ENCODE measurements at places on chromosomes 2 and 18.

DNA sequence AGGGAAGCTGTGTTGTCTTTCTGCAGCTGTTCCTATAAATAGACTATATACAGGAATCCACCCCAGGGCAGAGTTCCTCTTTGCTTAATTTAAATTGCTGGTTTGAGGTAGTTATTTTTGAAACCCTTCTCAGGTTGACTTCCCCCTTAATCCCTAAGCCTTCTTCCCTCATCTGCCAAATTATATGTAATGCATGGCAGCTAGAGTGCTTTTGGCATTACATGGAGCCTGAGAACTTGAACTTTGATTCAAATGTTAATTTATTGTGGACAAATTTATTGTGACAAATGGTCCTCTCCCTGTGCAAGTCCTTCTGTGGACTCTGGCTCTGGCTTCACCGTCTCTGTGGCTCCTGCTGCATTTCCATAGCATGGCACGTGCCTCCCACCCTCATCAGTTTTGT, 29.2 kb downstream of the MYO1B start:
- no peak for DNase-seq

DNA sequence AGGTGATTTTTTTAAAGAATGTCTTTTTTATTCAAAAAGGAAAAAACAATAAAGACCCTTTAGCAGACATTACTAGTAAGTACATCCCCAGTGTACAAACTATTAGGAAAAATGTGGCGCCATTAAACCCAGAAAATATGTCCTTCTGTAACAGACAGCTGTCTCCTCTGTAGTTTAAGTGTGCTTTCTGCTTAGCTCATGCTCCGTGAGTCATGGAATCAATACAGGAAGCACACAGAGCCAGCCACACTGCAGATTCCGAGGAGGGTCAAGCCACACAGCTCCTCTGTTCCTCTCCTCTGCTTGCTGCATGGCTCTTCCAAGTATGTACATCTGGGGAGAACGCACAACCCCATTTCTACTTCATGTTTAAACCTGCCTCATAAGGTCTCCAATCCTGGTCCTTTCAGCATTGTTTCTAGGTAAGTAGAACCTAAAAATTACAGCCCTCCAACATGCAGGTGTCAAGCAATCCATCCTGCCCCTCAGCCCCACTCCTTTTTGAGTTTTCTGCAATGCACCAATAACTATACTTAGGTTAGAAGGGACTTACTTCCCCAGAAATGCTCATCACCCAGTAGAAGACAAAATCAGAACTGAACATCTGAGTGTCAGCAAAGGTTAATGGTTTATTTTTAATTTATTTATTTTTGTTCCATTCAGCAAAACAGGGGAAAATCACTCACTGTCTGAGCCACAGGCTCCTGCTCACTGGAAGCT, 37.5 kb downstream of the ACVR1 start:
- no peak for DNase-seq

GRCh38 chr2:164620457-164620856, 825 bp downstream of the GRB14 start:
- DNase-seq: no peak

- no peak for DNase-seq
Observed at GRCh38 chr2:39733070-39733674, 45.9 kb downstream of the THUMPD2 start.

DNA sequence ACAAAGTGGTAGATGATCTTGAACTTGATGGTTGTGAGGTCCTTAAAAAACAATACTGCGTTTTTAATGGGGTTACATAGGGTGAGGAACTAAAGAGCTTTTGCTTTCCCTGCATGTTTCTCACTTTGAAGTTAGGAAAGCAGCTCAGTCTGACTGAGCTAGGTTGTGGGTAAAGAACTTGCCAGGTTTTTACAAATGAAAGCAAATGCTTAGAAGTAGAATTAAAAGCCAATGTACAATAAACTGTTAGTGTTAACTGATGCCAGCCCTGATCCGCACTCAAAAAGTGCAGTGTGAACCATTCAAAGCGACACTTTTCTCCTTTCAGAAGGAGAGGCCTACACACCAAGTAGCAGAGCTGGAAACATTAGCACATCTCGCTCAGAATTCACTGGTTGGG, 270.3 kb downstream of the AGPS start:
- DNase-seq: no peak

GRCh38 chr2:232420463-232421188, 14.0 kb downstream of the ALPG start:
- no peak for DNase-seq

GRCh38 chr2:45889053-45889452, 237.6 kb downstream of the PRKCE start:
- DNase-seq: no peak

DNA sequence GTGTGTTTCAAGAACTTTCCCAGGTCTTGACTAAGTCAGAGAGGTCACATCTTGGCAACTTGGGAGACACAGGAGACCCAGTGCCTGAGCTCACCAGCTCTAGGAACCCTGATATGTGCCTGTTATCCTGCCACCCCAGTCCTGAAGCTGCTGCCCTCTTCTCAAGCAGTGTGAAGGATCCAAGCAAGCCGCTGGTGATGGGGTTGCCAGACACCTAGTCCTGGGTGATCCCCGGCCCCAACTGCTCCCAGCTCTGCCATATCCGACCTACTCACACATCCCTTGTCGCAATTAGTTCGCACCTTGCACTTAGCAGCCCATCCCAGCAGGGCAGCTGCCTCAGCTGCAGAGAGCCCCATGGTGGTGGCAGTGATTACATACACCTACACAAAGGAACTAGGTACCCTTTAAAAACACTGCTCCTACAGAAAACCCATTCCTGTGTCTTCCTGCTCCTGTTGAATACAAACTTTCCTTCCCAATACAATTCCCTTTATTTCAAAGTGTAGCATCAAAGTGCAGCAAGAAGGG, 247.2 kb upstream of the RAB12 start:
- no peak for DNase-seq

DNA sequence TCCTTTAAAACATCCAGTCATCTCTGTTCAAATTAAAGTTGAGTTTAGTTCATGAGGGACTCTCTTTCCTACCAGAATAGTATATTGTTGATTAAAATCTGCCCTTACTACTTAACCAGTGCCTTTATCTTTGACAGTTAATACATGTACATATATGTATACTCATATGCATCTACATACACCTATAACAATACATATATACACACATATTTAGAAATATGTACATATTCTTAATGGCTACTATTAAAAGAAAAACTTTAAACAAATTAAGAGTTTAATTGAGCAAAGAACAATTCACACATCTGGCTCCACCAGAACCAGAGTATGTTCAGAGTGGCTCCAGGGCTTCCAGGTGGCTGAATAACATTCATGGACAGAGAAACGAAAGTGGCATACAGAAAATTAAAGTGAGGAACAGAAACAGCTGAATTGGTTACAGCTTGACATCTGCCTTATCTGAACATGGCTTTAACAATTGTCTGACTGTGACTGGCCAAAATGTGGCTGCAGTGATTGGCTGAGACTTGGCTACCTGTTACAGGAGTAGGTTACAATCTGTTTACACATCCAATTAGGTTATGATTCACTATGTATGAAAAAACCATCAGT, 38.8 kb downstream of the ZNF519 start:
- DNase-seq: no peak

DNA sequence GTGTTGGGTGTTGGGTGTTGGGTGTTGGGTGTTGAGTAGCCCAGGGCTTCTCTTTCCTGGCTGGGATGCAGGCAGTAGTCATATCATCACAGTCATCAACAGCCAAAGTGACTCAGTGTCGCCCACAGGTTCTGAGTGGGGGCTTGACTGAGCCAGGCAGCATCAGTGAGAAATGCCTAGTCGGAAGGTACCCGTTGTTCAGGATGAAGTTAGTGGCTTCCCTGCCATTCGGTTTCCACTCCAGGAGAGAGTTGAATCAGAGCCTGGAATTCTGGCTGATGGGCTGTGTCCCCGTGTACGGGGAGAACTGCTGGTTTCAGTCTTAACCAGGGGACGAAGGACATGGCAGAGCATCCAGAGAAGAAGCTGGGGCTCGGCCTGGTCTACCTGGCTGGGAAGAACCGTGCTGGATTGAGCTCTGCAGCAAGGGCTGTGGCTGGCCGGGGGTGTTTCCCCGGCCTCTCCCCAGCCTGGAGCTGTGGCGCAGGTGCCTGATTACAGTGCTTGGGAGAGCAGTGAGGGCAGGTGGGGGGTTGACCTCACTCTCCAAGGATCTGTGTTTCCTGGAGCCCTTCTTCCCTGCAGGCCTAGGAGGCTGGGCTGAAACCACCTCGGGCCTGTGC, 49.4 kb downstream of the AGAP1 start:
- no peak for DNase-seq

- DNase-seq: no peak
Observed at GRCh38 chr2:42925742-42926433, 133.5 kb upstream of the HAAO start.

- no peak for DNase-seq
Observed at GRCh38 chr2:169065864-169066517, 3.4 kb upstream of the DHRS9 start.

DNA sequence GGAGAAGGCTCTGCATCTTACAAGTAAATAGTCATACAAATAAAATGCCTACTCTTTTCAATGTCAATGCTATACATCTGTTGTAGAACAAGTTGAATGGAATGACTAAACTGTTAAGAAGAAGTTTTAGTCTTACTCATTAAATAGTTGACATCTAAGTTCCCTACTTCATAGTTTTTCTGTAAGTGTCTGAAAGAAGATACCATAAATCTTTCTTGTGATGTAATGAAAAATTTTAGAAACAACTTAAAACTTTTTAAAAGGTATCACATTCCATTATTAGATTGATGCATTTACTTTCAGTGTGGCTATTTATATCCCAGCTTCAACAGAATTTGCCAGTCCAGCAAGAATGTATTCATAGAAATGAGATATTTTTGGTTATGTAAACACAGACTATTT, 185.2 kb upstream of the EPC2 start:
- no peak for DNase-seq

- DNase-seq: no peak
Observed at GRCh38 chr2:229342376-229342775, 71.3 kb upstream of the PID1 start.

GRCh38 chr2:64797881-64798575, 144.3 kb upstream of the SERTAD2 start:
- no peak for DNase-seq

DNA sequence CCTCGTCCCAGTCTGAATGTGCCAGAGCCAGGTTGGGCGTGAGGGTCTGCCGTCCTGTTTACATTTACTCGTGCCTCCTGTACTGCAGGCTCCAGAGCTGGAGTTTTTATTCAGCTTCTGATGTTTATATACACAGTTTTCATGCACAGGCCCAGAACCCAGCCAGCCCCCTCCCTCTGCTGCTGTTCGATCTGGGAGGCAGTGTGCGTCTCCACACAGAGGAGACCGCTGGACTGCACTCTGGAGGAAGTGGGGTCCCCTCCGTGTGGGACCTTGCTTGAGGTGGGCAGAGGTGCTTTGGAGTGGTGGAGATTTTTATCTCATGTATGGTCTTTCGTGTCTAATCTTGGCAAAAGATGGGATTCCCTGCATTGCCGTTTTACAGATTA, 90.6 kb downstream of the GLI2 start:
- DNase-seq: no peak

- no peak for DNase-seq
Observed at GRCh38 chr2:121686902-121687301, 37.6 kb upstream of the CLASP1 start.

- DNase-seq: no peak
Observed at GRCh38 chr2:46262248-46262938, 34.8 kb upstream of the EPAS1 start.

DNA sequence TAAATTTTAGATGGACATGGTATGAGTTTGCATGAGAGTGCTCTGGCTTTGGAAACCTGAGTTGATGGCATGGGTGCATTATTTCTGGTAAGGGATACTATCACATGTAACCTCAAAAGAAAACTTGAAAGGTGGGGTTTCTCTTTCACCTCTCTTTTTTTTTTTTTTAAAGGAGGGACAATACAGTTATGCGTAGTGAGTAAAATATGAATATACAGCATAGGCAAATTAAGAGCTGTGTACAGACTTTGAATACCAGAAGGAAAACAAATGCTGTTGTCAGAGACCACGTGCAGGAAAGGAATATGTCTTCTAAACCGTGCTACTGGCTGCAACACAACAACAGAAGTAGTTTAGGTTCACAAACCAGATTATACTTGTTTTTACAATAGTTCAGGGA, 82.1 kb downstream of the MAP4K4 start:
- DNase-seq: no peak

GRCh38 chr18:50507120-50507590, 52.7 kb upstream of the MAPK4 start:
- DNase-seq: no peak

DNA sequence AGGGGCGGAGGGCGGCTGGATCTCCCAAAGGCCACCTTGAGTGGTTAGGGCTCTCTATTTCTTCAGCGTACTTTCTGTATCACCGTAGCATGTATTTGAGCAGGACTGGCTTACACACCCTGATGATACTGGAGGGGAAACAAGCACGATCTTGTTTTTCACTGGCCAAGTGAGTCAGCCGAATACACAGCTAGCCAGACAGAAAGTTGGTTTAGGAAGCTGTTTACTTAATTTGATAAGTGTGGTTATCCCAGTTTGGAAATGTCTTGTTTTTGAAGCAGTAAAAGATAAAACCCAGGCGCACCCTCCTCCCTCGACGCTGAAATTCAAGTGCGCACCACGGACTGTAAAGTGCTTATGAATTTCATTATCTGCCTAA, 582 bp downstream of the RIOK3 start:
- DNase-seq: no peak

DNA sequence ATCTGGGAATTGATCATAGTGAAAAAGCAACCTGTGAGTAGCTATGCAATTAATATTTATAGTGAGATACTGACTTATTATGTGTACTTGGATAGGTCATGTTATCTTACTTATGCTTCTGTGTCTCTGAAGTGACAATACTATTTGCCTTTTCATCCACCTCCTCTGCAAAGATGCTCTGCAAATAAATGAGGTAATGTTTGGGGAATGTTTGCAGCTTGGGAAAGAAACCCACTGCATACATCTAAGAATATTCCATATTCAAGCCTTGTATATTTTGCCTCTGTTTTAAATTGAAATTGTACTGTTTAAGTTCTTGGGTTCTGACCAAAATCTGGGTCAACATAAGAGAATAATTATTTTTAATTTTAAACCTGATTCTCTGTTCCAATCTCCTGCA, 217.4 kb upstream of the DTNA start:
- no peak for DNase-seq

GRCh38 chr2:69694894-69695849, 46.8 kb upstream of the ANXA4 start:
- no peak for DNase-seq

DNA sequence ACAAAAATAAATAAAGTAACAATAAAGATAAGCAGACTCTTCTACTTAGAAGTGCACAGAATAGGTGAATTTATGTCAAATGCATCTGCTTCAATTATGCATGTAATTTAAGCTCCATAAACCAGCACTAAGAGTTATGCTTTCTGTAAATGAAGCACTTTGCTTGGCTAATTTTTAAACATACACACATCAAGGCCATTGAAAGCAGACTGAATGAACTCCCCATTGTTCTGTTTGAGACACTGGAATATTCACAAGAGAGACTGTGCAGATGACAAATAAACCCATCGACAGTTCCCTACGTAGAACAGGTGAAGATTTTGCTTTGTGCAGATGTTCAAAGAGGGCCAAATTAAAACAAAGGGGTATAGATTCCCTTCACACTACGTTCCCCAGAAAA, 133.4 kb downstream of the PID1 start:
- DNase-seq: no peak
